ENCODE measurements at places on chromosomes 7 and 10. TPM values are rescaled to one million over a fixed set of nuclear protein-coding genes. Genes with fewer than 3 reads are reported as not detected.

GRCh38 chr10:102554531-102554930 is 50.8 kb downstream of the SUFU start:
- DNase-seq = no peak

GPNMB gene
- 86.9 TPM for total RNA-seq

GRCh38 chr7:100019908-100020307 is 4.5 kb downstream of the ZKSCAN1 start:
- DNase-seq = no peak

VAX1 gene
- not detected for total RNA-seq

SMO gene
- total RNA-seq = 11.8 TPM

GRCh38 chr7:11193888-11194287 is 220.2 kb downstream of the PHF14 start:
- DNase-seq = no peak

DNA sequence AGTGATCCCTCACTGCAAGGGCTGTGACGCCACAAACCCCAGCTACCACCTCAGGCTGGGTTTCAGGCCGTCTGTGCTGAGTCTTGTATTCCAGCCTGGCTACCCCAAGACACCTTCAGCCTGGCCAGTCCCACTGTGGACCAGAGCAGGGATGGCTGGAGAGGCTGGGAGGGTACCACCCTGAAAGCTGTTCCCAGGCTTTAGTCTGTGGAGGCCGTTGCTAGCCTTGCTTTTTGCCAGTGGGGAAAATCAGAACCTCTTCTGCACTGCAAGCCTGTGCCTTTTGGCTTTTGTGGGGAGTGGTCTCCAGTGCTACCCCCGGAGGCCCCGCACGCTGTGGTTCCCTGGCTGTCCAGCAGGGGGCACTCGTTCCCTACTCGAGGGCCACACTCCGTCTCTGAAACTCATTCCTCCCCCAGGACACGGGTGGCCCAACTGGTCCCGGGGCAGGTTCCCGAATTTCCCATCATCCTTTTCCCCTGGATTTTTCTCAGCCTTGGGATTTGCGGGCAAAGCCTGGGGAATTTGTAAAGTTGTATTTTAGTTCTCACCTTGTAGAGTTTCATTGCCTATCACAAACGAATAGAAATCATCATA is 128.4 kb upstream of the BTBD16 start:
- DNase-seq = no peak

DNA sequence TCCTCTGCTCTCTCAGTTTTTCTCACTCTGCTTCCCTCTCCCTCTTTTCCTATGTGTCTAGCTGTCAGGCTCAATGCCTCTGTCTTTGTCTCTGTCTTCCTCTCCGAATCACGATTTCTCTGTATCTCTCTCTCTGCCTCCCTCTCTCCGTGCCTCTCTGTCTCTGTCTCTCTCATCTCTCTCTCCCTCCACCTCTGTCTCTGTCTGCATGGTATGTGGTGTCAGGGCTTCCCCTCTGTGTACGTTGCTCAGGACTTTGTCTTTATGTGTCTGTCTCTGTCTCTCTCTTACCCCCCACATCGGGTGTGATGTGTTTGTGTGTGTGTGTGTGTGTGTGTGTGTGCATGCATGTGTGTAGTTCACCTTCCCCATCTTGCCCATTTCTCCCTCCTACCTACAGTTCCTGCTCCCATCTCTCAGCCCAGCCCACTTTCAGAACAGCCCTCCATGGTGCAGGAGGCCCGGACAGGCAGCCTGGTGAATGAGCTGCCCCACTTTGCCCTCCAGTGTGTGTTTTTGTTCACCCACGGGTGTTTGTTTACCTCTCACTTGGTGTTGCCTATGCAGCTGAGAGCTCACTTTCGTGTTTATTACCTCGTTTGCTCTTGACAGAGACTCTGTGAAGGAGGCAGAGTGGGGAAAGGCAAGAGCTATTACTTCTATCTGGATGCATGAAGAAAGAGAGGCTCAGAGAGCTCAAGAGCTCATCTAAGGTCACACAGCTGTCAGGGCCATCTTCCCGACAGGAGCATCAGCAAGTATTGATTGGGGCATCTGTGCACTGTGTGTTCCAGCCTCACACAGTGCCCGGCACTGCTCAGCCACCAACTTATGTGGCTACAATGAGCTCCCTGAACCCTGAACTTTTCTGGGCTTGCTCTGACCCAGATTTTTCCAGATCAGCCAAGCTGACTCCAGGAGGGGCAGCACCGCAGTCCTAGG is 163.5 kb upstream of the ZMIZ1 start:
- no peak for DNase-seq

DNA sequence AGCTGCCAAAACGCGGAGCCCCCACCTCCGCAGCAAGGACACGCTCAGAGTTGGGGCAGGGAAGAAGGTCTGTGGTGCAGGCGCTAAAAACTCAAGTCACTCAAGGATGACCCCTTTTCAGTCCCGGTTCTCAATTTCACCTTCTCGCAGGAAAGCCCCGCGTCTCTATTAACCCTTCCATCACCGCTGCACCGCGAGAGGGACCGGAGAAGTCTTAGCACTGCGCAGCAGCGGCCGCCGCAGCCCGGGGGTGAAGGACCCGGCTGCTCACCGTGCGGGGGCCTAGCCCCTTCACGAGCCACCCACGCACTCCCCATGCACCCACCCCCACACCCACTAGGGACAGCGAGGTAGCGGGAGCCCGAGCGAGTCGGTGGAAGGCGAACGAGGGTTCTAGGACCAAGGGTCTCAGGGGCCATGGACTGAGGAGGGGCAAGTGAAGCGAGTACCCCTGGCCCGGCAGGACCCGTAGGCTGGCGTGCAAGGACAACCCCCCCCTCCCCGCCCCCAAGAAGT is 162.9 kb downstream of the SH3PXD2A start:
- DNase-seq = no peak

C7orf57 gene
- total RNA-seq = not detected

DNA sequence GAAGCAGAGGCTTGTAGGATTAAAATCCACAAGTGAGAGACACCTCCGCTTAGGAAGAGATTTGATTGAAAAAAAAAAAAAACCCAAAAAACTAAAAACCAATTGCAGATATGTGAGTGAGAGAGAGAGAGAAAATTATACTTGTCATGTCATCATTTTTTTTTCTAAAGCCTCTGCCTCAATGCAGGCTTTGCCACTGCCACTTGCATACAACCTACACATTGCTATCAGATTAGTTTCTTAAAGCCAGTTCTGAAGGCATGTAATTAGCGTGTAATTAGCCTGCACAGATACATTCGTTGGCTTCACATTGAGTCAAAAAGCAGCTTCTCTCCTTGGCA is 86.1 kb upstream of the MTPN start:
- no peak for DNase-seq

DNA sequence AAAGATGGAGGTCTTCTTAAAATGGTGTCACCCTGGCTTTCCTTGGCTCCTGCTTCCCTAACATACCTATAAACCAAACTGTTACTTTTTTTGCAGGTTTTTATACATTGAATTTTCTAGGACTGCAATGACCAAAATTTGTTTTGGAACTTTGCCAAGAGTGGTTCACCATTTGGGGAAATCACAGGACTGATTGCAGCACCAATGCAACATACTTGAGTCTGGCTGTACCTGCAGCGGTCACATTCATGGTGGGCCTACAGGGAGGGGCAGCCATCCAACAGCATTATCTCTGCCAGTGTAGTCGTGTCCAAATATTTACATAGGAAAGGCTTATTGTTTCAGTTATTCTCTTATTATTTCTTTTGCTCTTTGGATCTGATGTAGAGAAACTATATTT is 69.0 kb downstream of the HACD1 start:
- DNase-seq = no peak

- DNase-seq = no peak
Measured at GRCh38 chr7:135993950-135994349, 16.8 kb upstream of the MTPN start.

CCDC3 gene
- total RNA-seq = 9.8 TPM

EXOC6 gene
- total RNA-seq = 7.0 TPM

DNA sequence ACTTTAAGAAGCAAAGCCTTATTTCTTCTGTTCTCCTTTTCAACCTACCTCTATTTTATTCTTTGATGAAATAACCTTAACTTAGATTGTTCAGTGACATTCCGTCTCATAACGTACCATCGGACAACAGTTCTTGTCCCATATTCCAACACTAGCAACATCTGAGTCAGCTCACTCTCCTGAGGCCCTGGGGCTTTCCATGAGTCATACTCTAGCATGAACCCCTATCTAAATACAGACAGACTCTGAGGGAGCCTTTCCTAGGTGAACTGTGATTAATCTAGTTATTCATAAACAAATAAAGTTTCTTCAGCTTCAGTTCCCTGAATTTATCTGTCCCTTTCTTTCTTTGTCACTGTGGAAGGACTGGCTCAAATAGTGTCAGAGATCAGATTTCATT is 168.7 kb upstream of the LYZL1 start:
- DNase-seq = no peak

DNA sequence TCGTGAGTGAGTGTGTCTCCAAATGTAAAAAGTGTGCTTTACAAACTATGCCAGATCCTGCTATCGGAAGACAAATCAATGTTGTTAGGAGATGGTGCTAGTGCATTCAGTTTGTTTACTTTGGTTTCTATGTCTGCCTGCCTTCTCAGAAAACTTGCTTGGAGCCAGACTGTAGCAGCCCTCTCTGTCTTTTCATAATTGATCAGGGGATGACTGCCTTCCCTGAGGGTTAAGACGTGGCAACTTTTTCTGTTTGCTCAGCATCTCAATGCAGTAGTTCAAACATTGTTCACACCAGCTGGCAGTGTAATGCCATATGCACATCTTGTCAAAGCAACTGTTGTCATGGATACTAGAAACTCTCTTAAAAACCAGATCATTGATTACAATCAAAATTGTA is 118.5 kb downstream of the FOXP2 start:
- no peak for DNase-seq

DNA sequence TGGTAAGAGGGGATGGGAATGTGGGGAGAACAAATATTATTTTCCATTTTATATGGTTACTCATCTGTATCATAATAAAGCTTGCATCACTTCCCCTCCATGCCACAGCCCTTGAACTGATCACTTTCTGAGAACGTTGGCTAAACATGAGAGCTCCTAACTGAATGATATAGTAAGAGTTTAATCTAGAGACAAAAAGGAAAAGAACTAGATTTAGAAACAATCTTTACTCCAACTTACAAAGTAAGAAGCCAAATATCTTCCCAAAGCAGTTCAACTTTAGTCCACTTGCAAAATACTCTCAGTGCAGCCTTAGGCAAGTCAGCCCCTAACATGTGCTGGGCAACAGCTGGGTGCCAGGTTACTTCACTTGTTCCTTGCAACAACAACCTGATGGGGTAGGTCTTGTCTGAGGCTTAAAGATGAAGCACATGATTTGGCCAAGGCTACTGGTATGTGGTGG is 20.3 kb downstream of the SMURF1 start:
- DNase-seq = no peak

- DNase-seq = no peak
Measured at GRCh38 chr7:54339073-54339472, 203.1 kb upstream of the VSTM2A start.

ARHGEF5 gene
- total RNA-seq = 71.7 TPM

GRCh38 chr10:104577861-104578521 is 63.1 kb upstream of the SORCS3 start:
- no peak for DNase-seq

CYP3A5 gene
- 8.5 TPM for total RNA-seq

- DNase-seq = no peak
Measured at GRCh38 chr7:105122619-105123018, 108.6 kb downstream of the KMT2E start.

DNA sequence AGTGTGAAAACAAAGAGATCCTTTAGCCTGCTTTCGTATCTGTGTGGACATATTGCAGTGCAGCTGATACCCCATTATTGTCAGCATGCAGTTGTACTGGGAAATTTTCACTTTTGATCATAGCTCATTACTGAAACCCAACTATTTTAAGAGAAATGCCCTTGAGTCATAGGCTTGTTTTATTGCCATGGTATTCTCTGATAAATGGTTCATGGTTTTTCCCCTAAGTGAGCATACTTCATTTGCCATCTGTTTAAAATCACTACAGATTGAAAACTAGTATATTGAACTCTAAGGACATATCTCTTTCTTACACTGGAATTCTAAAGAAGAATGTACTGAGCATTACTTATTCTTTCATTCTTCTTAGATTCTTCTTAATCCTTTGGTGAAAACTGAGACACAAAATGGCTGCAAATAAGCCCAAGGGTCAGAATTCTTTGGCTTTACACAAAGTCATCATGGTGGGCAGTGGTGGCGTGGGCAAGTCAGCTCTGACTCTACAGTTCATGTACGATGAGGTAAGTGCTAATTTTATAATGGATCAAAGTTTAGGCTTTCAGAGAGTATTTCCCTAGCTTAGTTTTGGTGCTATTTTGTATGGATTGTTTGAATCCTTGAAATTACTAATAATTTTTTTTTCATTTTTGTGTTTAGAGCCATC is 63.0 kb downstream of the RALA start:
- DNase-seq = no peak

DNA sequence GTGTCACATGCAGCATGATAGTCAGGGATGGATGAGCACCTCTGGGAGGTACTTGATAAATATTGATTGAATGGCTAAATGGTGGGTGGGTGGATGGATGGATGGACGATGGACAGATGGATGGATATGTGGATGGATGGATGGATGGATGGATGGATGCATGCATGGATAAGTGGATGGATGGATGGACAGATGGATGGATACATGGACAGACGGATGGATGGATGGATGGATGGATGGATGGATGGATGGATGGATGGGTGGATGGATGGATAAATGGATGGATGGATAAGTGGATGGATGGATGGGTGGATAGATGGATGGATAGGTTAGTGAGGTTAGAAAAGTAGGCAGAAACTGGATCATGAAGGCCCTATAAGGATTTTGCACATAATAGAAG is 37.4 kb downstream of the PTPRE start:
- no peak for DNase-seq

DNTT gene
- total RNA-seq = not detected

LEP gene
- 498 TPM for total RNA-seq

GRCh38 chr7:156816943-156817572 is 75.9 kb downstream of the LMBR1 start:
- no peak for DNase-seq

GRCh38 chr7:17815318-17815717 is 125.0 kb downstream of the SNX13 start:
- DNase-seq = no peak

- no peak for DNase-seq
Measured at GRCh38 chr7:54596747-54597146, 54.6 kb downstream of the VSTM2A start.

DNA sequence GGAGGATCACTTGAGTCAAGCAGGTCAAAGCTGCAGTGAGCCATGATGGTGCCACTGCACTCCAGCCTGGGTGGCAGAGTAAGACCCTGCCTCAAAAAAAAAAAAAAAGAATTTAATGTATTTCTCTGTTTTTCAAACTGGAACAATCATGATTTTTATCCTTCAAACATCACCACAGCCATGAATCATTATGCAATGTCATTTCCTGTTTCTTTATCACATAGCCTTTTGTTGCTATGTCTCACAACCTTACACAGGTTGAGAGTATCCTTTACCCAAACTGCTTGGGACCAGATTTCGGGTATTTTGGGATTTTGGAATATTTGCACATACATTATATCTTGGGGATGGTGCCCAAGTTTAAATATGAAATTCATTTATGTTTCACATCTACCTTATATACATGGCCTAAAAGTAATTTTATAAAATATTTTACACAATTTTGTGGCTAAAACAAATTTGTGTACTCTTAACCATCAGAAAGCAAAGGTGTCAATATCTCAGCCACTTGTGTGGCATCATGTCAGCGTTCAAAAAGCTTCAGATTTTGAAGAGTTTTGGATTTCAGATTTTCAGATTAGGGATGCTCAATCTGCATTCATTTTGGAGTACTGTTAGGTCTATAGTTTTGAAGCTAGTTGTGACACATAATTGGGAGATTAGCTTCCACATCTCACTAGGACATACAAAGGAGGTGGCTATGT is 8.2 kb downstream of the NT5C3A start:
- DNase-seq = no peak

- no peak for DNase-seq
Measured at GRCh38 chr10:6667150-6667549, 87.1 kb upstream of the PRKCQ start.
